ENCODE measurements at places on chromosomes 11 and 22.

DNA sequence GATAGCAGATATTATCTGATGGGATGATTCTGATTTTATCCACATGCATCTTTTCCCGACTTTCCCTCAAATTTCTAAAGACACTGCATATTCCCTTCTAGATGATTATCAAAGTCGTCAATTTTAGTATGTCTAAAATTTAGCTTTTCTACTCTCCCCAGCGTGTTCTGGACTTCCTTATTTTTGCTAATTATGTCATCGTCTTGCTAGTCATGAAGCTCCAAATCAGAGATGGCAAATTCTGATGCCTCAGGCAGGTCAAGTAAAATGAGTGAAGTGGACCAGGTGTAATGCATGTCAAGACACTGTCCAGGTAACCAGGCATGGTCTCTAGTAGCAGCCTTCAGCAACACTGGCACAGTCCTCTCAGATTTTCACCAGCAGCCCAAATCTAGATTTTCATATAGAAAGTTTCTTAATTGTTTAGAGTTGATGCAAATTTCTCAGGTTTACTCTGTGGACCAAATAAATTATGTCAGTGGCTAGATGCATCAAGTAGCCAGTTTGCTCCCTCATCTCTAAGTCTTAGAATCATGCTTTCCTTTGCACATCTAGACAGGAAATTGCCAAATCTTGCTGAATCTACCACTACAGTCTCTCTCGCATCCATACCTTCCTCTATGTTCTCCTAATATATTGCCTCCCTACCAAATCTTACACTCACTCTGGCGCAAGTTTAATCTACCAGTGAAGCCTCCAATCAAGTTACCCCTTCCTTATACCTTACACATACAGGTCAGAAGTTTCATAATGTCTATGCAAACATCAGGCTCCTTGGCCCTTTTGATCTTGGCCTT, 10.6 kb downstream of the HSD17B12 start:
- no peak for DNase-seq

DNA sequence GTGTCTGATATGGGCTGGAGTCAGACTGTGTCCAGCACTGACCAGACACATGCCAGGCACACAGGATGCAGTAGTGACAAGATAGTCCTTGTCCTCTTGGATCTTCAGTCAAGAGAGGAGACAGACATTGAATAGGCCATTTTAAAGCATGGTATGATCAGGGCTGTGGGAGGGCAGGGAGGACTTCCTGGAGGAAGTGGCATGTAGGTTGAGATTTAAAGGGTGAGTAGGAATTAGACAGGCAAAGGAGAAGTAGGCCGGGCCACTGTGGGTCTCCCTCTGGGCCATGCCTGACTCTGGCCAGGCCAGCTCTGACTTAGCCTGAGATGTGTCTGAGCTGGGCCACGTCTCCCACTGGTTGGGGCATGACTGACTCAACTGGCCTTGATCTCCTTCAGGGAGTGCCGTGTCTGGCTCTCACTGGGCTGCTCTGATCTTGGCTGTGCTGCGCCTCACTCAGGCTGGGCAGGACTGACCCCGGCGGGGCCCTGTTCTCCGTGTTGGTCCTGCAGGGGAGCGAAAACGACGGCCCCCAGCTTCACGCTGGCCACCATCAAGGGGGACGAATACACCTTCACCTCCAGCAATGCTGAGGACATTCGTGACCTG, 71.2 kb downstream of the MYO7A start:
- DNase-seq = no peak

DNA sequence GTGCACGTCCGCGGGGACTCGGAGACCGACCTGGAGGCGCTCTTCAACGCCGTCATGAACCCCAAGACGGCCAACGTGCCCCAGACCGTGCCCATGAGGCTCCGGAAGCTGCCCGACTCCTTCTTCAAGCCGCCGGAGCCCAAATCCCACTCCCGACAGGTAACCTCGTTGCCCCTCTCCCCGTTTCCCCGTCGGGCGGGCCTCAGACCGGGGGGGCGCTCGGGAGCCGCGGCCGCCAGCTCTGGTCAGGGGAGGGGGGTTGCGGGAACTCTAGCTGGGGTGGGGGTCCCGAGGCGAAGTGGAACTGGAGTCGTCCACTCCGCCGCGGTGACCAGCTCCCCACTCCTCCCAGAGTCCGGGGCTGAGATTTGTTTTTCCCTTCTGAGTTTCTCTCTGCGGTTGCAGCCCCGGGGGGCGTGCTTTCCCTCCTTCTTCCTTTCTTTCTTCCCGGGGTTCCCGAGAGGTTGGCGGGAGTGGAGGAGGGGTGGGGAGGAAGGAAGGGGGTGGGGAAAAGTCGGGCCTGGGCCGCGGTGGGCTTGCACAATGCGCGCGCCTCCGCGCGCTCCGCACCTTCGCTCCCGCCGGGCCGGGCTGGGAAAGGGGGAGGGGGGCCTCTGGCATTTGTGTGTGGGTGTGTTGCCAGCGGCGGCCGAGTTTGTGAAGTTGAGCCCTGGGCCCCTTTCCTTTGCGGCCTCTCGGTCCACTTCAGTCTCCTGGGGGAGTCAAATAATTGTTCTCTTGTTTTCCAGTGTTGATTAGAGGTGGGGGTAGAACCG, 952 bp downstream of the YAP1 start:
- peak; percentile 89 for DNase-seq

- DNase-seq = no peak
Measured at GRCh38 chr11:12291766-12292165, 85.6 kb upstream of the PARVA start.

DNA sequence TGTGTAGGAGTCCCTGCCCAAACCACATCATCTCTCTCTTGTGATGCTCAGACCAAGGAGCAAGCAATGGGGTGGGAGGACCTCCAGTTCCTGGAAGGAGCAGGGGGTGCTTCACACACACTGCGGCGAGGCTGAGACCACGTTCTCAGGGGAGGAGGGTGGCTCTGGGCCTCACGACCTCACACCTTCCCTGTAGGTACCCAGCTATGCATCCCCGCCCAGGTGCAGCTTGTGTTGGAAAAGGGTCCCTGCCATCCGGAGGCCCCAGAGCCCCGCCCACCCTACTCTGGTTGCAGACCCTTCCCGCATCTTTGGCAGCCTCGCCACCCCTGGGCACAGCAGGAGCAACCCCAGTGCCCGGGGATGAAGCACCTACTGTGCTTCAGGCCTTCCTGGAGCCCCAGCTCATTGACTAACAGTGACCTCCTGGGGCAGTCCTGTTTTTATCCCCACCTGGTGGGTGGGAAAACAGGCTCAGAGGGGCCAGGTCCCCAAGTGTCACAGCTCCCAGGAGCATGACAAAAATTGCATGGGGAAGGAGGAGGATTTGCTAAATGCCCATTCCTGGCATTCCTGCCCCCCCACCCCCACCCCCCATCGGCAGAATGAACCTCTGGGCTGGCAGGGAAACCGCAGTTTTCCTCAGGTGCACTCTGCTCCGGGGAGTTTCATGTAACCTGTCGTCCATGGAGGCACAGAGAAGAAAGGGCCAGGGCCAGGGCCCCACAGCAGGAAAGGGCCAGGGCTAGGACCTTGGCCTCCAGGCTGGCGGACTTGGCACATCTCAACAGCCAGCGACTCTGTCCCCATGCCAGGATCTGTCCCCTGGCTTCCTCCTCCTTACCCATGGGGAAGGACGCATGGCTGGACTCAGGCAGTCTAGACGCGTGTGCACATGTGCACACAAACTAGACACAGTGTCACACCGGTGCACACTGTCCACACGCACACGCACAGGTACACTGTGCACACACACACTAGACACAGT, 81.0 kb downstream of the IGLL1 start:
- DNase-seq = no peak

DNA sequence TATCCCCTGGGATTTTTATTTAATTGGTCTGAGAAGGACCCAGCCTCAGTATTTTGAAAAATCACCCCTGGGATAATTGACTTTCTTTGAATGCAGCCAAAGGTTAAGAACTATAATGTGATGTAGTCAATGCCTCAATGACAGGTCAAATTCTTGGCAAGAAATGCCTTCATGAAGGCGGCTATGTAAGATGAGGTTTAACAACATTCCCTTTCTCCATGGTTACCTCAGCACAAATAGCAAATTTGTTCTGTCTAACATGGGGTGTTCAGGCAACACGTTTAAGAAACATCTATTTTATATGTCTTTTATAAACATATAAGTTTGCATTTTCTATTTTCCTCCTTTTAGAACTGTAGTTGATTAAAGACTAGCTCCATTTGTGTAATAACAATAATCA, 5.3 kb downstream of the SLN start:
- no peak for DNase-seq

- DNase-seq = no peak
Measured at GRCh38 chr22:27552176-27552575, 249.4 kb downstream of the MN1 start.

DNA sequence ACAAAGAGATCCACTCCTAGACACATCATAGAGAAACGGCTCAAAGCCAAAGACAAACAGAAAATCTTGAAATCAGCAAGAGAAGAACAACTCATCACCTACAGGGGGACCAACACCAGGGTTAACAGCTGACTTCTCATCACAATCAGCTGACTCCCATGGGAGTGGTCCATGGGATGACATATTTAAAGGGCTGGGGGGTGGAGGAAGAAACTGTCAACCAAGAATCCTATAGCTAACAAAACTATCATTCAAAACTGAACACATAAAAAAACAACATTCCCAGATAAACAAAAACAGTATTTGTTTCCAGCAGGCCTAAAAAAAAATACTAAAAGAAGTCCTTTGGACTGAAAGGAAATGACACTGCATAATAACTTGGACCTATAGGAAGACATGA, 86.7 kb downstream of the APOL5 start:
- DNase-seq = no peak

DNA sequence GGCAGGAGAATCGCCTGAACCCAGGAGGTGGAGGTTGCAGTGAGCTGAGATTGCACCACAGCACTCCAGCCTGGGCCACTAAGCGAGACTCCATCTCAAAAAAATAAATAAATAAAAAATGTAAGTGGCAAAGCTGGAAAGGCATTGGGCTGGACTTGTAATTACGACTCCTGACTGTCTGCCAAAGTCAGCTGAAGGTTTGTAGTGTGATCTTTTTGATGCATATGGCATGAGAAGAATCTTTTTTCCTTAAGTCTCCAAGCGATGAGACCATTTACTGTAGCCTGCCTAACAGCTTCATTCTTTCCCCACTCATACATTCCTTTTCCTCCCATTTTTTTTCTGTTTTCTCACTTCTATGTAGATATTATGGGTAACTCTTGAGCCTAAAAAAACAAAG, 24.8 kb downstream of the CTNND1 start:
- DNase-seq = no peak

- no peak for DNase-seq
Measured at GRCh38 chr11:109914809-109915653, 178.2 kb upstream of the ZC3H12C start.

- no peak for DNase-seq
Measured at GRCh38 chr11:112016088-112016764, 9.0 kb upstream of the DLAT start.

- DNase-seq = no peak
Measured at GRCh38 chr22:45677063-45677462, 5.4 kb downstream of the ATXN10 start.

DNA sequence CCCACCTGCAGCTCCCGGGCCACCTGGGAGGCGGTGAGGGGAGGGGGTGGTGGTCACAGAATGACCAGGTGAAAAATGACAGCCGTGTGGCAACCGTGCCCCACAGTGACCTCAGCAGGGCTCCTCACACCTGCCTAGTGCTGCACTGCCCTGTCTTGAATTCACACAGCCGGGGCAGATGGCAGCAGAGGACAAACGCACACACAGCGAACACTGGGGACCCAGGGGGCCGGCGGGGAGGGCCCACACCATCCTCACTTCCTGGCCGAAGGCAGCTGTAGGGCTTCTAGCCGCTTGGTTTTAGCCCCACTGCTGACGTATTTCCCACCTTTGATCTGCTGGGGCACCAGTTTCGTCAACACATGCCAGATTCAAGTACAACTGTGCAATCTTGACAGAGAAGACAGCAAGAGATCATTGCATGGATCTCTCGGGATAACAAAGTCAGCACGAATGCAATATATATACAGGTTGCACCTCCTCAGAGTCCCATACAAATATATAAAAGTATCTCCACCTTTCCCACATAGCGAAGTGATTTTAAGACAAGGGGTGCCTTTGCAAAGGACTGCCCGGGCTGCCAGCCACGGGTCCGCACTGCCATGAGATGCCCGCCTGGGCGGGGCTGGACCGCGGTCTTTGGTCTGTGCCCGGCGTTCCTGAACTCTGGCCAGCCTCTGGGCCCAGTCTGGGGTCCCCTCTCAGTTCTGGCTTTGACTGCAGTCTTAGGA, 26.9 kb downstream of the TRMU start:
- no peak for DNase-seq

DNA sequence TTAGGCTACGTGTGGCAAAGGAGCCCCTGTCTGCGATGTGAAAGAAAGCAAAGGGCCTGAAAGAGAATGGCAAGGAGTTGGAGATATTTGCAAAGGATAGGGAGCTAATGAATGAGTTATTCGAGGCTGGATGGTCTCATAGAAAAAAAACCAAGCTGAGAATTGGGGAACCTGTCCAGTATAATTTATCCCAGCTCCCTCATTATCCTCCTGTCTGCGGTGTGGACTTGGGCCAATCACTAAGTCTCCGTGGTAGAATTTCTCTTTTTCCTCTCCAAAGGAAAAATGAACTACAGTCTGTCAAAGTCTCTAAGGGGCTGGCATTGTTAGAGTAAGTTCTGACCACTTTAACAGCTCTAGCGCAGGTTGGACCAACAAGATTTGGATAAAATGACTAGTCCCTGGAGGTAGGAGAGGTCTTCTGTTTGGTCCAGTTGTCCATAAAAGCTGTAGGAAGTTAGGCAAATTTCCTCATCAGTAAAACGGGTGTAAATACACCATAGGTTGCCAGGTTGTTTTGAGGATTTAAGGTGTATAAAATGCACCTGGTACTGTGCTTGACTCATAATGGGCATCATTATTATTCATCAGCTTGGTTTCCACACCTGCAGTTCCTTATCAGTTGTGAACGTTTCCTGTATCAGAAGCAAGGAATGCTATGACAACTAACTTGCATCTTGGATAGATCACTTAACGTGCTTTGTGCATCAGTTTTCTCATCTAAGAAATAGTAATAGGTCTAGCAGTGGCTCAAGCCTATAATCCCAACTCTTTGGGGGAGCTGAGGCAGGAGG, 10.3 kb upstream of the CDON start:
- DNase-seq = no peak

- DNase-seq = no peak
Measured at GRCh38 chr11:102267609-102268008, 49.7 kb upstream of the BIRC3 start.

- DNase-seq = no peak
Measured at GRCh38 chr11:28514391-28514790, 406.2 kb downstream of the METTL15 start.

- DNase-seq = no peak
Measured at GRCh38 chr11:112605093-112605666, 344.5 kb upstream of the PLET1 start.

- DNase-seq = no peak
Measured at GRCh38 chr11:330694-331357, 10.2 kb upstream of the IFITM3 start.

DNA sequence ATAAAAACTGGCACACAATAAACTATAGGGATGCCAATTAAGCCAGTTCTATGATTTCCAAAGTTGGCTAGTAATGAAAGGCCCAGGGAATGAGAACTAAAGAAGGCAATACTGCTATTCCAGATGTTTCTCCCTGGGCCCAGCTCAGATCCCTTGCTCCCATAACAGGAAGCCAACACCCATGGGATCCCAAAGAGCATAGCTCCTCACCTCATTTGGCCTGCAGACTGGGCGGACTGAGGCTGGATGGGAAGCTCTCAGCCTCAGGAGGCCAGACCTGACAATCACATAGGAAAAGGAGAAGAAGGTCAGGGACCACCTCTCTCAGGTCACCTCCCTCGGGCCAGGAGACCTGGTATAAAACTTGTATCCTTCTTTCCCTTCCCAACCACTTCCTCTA, 5.3 kb downstream of the TBC1D10A start:
- no peak for DNase-seq

All from vagina (tissue), 2 donors.